Mesendoderm (in vitro differentiated cells): ENCODE measurements at places on chromosomes 16 and 17.

DNA sequence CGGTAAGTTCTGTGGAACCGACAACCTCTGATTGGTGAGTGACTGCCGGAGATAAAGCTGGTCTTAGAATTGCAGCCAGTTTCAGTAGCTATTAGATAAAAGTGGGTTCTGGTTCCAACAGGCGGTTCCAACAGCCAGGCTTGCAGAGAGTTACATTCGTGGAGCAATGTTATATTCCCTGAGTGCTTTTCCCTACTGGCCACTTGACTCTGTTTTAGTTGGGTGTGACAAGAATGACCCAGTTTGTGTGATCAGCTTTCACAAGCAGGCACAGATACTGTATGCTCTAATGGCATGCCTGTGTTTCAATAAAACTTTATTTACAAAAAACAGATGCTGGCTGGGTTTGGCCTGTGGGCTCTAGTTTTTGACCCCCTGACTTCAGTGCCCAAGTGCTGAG, 196.6 kb downstream of the SNX29 start:
- no peak for DNase-seq

- no peak for DNase-seq
Observed at GRCh38 chr16:57426356-57426755, 20.8 kb downstream of the CIAPIN1 start.

GRCh38 chr17:77019893-77020379, 120.8 kb upstream of the SEC14L1 start:
- peak; percentile 60 for DNase-seq

DNA sequence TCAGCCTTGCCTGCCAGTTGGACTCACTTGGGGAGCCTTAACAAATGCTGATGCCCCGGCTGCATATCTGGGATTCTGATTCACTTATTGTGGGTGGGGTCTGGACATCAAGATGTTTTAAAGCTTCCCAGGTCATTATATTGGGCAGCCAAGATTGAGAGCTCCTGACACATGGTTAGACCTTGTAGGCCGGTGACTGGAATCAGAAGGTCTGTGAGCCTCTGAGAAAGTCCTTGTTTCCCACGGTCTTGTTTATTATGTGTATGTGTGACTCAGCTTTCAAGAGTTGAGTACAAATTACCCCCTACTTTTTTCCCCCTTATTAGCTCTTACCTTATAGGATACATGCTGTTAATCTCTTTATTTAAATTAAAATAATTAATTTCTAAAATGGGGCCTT, 103.5 kb downstream of the ABCC1 start:
- no peak for DNase-seq

- DNase-seq, result no peak
Observed at GRCh38 chr17:6547336-6547735, 9.0 kb downstream of the PITPNM3 start.

- no peak for DNase-seq
Observed at GRCh38 chr16:13944816-13945215, 24.9 kb downstream of the ERCC4 start.

- DNase-seq, result no peak
Observed at GRCh38 chr16:10824111-10824893, 5.7 kb upstream of the TVP23A start.

DNA sequence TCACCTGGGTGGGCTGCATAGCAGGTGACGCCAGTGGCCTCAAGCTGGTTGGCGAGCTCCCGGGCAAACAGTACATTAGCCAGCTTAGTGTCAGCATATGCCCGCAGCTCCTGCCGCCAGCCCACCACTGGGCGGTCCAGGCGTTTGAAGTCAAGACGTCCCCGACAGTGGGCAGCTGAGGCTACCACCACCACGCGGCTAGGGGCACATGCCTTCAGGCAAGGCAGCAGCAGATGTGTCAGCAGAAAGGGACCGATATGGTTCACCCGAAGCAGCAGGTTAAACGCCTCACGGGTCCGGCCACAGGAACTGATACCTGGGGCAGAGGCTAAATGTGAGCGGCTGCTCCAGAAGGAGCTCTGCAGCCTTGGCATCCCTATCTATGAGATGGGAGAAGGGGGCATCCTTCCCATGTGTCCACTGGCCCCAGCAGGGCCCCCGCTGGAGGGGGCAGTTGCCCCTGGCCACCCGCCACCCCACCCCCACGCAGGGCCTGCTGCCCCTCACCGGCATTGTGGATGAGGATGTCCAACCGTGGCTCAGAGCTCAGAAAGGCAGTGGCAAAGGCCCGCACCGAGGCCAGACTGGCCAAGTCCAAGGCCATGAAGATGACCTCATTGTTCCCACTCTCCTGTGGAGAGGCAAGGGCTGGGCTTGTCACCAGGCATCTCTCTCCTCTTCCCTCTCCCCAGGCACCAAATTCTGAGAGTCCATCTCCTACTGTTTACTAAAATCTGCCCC, 1.7 kb downstream of the DHRS13 start:
- no peak for DNase-seq

DNA sequence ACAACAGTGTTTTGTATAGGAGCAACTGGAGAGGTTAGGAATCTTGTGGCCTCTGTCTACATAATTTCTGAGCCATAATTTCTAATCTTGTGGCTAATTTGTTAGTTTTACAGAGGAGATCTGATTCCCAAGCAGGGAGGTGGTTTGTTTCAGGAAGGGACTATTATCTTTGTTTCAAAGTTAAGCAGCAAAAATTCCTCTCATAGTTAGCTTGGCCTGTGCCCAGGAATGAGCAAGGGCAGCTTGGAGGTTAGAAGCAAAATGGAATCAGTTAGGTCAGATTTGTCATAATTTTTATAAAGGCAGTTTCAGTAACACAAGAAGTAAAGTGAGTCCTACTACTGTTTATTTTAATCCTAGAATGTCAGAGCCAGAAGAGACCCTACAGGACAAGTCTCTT, 2.0 kb upstream of the RDM1 start:
- no peak for DNase-seq
